Activated T-helper 2 cell treated with anti-CD3 and anti-CD28 coated beads, Interferon-gamma antibody, Interleukin-2, Interleukin-4, amounts not matched to agents 10 μg/mL and 5 μg/mL and 100 μg/mL, durations not matched to agents 14 hours and 24 hours and 36 hours (primary cell): ENCODE measurements at places on chromosomes 1 and 21. TPM values are rescaled to one million over a fixed set of nuclear protein-coding genes. Genes with fewer than 3 reads are reported as not detected.
A peak's percentile ranks its signal among the peaks of the same experiment; 100 is the strongest.

DNA sequence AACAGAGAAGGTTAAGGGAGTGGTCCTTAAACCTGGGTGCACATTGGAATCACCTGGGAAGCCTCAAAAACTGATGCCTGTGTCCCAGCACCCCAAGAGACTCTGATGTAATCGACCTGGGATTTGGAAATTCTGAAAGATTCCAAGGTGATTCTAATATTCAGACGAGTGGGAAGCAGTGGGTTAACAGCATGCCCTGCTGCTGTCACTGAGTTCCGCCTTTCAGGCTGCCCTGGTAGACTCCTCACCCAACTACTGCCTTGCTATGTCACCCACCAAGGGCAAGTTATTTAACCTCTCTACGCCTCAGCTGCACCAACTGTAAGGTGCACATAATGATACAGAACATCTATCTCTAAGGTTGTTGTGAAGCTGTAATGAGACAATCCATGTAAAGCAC, 59.2 kb downstream of the CD34 start:
- DNase-seq = no peak

DNA sequence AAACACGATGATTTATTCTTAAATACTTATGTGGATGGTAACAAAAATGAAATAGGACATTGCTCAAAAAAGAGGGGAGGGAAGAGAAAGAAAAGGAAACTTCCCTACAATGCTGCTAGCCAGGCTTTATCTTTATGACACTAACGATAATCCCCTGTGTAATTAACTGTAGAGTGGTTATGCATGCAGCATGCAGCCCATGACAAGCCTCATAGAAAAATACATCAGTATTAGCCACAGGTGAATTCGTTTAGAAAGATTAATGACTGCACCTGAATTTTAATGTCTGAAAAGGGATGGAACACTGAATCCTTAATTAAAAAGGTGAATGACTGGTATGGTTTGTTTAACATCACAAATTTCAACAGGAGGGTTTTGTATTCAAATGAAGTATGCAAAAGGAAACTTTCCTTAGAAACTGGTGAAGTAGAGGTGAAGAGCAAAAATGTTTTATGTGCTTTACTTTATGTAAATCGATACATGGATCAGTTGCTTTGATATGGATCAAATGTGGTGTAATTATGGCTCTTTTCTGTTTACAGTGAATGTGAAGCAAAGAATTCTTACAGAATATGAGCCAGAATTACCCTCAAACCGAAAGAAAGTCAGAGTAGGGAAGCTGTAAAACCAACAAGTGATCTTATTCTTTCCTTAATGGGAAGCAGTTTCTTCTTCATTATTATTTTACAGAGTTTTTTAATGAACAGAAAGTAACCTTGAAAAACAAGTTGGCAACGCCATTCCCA, 569.6 kb upstream of the ADGRL2 start:
- no peak for DNase-seq

GRCh38 chr21:39001341-39001740, 181.9 kb downstream of the PSMG1 start:
- DNase-seq = no peak

- peak; percentile 37 for DNase-seq
Measured at GRCh38 chr1:147627435-147628110, 42.8 kb downstream of the ACP6 start.

DNA sequence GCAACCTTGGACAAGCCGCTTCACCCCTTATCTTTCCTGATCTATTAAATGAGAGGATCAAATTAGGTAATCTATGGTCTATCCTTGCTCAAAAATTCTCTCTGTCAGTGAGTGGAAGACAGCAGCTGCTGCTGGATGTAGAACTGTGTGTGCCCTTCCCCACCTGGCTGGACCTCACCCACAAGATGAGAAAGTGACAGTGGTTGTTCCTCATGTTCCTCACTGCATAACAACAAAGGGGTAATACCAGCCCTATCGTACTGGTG, 16.9 kb downstream of the SSR2 start:
- no peak for DNase-seq

DNA sequence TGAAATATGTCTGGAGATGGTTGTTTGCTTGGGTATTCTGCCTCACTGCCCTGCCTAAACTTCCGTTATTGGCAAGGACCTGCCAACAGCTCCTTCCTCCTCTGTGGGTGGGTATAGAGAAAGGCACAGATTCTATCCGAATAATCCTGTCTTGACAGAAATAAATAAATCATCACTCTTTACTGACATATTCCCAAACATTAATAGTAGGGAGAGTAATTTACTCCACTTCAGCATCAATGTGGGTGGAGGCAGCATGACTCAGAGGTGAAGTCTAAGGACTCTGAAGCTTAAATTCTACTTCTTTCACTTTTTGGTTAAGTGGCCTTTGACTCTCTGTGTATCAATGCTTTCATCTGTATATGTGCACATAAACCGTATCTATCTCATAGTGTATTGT, 2.9 kb downstream of the CD84 start:
- DNase-seq = no peak

DNA sequence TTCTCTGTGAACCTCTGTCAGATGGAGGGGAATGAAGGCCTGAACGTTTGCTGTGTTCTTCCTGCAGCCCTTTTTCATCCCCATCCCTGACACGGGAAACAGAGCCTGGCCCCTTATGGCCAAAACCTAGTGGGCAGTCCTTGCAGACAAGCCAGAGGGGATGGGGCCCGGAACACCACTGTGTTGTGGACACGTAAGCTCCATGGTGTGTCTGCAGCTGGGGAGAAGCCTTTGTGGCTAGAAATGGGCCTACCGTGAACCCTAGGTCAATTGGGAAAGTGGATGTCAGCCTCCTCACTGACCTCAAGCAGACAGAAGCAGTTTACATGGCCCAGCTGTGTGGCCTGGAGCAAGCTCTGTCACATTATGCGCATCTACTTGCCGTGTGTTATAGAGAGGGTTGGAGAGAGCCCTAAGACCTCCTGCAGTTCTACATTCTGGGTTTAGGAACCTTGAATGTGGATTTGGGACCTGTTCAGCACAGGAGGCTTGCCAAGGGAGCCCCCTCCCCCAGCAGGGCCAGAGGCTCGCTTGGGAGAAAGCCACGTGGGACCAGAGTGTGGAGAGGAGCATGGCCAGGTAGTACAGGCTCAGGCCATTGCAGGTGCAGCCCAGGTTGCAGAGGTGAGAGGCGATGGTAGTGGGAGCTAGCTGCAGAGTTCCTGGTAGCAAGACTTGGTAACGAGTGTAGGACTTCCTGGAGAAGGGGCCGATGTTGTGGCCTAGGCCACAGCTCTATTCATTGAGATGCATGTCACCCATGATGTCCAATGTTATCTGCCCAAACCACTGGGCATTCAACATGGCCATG, 20.7 kb downstream of the PARS2 start:
- no peak for DNase-seq

KRTAP20-4 gene
- total RNA-seq = not detected in 2 replicates

RAD54L gene
- 48.0 and 49.0 TPM in 2 replicates for total RNA-seq

TGFBR3 gene
- total RNA-seq = 28.0 and 29.9 TPM in 2 replicates

SPATA45 gene
- 0.41 TPM in 1 of 2 replicates, not detected in the other for total RNA-seq

HCN3 gene
- total RNA-seq = 4.8 and 5.4 TPM in 2 replicates

GRCh38 chr21:42117967-42118780, 47.1 kb downstream of the UMODL1 start:
- no peak for DNase-seq

- no peak for DNase-seq
Measured at GRCh38 chr1:17663646-17664045, 91.5 kb upstream of the ACTL8 start.

DNA sequence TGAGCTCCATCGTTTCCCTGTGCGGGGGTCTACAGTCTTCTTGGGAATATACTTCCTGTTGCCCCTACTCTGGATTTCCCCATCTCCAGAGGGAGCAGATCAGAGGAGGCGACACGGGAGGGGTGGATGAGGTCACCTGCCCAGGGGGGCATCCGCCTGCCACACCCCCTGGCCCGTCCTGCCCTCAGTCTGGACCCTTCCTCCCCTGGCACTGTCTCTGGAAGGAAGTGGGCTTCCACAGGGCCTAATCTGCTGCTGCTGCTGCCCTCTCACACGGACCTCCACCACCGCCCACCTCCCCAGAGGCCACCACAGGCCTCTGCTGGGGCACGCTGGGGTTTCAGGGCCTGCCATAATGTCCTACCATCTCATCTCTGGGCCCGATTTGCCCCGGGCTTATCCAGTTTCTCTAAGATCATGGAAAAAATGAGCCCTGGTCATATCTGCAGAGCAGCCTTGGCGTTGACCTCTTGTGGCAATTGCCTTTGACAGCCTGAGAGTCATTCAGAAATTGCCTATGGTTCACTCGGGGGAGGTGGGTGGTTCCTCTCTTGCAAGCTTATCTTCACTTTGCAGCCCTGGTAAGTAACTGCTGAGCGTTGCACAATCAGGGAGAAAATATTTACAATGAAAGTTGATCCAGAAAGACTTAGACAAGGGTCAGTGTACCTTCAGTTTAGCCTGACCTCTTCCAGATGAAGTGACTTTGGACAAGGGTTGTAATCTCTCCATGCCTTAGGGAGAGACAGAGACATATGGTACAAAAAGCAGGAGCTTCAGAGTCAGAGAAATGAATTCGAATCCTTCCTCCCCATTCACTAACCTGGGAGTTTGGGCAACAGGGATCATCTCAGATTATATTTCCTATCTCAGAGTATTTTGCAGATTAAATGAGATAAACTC, 252.4 kb downstream of the TOMM20 start:
- no peak for DNase-seq
